WTC11 (cell line): ENCODE measurements at places on chromosomes 2 and 18.
A peak's percentile ranks its signal among the peaks of the same experiment; 100 is the strongest.

- DNase-seq: no peak
Measured at GRCh38 chr18:79540904-79541282, 138.7 kb upstream of the CTDP1 start.

DNA sequence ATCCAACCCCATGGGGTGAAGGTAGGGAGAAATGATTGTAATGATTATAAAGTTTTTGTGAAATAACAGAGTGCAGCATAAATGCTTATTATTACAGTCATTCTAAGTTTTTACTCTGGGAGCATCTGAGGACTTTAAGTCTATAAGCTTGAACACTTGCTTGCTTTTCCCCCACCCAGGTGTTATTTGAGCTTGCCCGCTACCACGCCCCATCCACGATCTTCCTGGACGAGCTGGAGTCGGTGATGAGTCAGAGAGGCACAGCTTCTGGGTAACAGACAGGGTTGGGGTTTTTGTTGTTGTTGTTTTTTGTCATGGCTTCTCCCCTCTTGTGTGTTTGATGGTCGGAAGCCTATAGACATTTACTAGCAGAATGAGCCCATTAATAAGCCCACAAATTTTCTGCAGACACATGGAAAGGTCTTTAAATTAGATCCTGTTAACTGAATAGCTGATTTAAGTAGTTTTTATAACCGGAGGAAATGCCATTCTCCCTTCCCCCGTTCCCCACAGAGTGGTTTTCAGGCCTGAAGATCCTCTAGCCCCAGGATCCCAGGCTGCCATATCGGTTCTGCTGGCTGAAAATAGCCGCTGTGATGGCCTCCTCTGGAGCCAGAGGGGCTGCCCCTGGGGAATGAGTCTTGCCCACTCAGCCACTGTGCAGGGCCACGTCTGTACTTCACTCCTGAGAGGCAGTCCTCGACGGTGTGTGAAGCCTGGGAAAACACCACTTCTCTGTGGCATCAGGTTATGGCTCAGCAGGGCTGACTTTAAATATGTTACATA lies 39.9 kb upstream of the ELOA2 start:
- DNase-seq: peak; percentile 13

GRCh38 chr2:38722271-38723061 lies 28.7 kb downstream of the SRSF7 start:
- DNase-seq: no peak

DNA sequence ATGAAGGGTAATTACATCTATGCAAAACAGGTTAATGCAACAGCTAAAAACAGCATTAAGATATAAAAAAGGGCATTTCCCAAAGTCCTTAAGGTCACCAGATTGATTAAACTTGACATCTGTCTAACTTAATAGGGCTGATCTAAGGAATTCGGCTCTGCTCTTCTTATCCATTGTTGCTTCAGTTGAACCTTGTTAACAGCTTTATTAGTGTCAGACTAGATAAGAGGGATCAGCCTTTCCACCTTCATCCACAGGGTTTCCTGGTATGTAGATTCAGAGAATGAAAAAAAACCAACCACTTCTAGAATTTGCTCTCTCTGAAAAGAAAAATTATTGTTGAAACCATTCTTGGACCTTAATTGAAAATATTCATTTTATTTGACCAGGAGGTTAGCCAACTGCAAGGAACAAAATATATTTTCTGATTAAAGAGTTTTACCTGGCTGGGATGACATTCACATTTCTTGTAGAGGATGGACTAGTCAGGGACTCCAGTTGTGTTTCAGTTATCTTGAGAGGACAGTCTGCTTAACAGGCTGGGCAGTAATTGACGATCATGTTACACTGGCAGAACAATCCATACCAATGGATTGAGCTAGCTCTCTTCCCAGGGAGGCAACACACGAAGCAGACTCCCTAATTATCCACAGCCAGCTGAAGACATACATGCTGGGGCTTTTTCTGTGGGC lies 357.4 kb upstream of the ACVR2A start:
- no peak for DNase-seq
